ENCODE measurements at places on chromosomes 5 and 9. TPM values are rescaled to one million over a fixed set of nuclear protein-coding genes. Genes with fewer than 3 reads are reported as not detected.

The RANBP17 gene
- not detected for total RNA-seq

DNA sequence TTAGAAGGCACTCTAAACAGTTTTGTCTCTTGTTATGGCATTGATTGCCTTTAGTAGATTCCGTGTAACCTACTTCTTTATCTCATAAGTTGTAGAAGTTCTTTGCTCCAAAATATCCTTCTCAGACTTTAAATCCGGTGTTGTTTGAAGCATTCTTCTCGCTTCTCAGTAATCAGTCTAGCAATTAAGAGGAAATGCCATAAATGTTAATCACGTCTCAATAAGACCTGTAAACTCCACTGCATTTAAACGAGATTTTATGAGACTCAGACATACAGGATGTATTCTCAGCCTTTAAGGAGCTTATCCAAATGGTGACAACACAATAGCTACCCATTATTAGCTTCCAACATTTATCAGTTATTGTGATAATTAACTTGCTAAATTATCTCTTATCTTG is 7.7 kb upstream of the C5 start:
- H3K27me3 ChIP-seq = peaks cover 5% of the 10 kb centered on the region
- H3K4me1 ChIP-seq = peaks cover 9% of the 10 kb centered on the region
- H3K27ac ChIP-seq = no peak overlapping the region
- no peak overlapping the region for H3K4me3 ChIP-seq

The PDE6A gene
- total RNA-seq = 0.05 TPM

GRCh38 chr5:139021346-139021745 is 146.2 kb upstream of the LRRTM2 start:
- DNase-seq = no peak
- peaks cover 3% of the 10 kb centered on the region for H3K36me3 ChIP-seq
- no peak overlapping the region for H3K27ac ChIP-seq
- H3K4me3 ChIP-seq = no peak overlapping the region
- H3K27me3 ChIP-seq = no peaks in the 10 kb centered on the region
- peaks cover under 1% of the 10 kb centered on the region for H3K4me1 ChIP-seq

GRCh38 chr5:116765441-116765840 is 190.8 kb upstream of the SEMA6A start:
- no peak overlapping the region for H3K27ac ChIP-seq
- no peak overlapping the region for H3K4me3 ChIP-seq
- no peaks in the 10 kb centered on the region for H3K27me3 ChIP-seq
- H3K36me3 ChIP-seq = no peaks in the 10 kb centered on the region
- no peak for DNase-seq

DNA sequence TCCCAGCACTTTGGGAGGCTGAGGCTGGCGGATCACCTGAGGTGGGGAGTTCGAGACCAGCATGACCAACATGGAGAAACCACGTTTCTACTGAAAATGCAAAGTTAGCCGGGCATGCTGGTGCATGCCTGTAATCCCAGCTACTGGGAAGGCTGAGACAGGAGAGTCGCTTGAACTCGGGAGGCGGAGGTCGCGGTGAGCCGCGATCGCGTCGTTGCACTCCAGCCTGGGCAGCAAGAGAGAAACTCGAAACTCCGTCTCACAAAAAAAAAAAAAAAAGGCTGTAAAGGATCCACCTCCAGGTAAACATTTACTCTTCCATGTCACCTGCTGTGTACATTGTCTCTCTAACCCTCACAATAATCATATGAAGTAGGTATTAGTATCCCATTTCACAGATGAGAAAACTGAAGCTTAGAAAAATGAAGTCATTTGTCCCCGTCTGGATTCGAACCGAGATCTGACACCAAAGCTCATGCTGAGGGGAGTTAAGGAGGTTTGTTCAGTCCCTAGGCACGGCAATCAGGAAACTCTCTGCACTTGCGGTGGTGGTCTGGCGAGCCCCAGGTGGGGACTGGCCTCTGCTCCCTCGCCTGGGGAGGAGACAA is 494 bp upstream of the DOCK2 start:
- H3K36me3 ChIP-seq = peaks cover 34% of the 10 kb centered on the region
- peaks cover 45% of the 10 kb centered on the region for H3K4me1 ChIP-seq
- DNase-seq = no peak
- H3K27ac ChIP-seq = peak overlapping the region; percentile 93
- peak overlapping the region; percentile 96 for H3K4me3 ChIP-seq

- no peak for DNase-seq
- H3K36me3 ChIP-seq = no peaks in the 10 kb centered on the region
- H3K27me3 ChIP-seq = no peaks in the 10 kb centered on the region
- no peak overlapping the region for H3K4me3 ChIP-seq
- no peaks in the 10 kb centered on the region for H3K4me1 ChIP-seq
- no peak overlapping the region for H3K27ac ChIP-seq
Measured at GRCh38 chr5:121628783-121629182, 222.9 kb upstream of the FTMT start.

GRCh38 chr9:96171728-96172127 is 130.2 kb downstream of the HSD17B3 start:
- H3K4me1 ChIP-seq = no peaks in the 10 kb centered on the region
- no peak overlapping the region for H3K27ac ChIP-seq
- no peaks in the 10 kb centered on the region for H3K36me3 ChIP-seq

GRCh38 chr9:90198956-90199355 is 443.7 kb downstream of the DIRAS2 start:
- no peak for DNase-seq
- no peaks in the 10 kb centered on the region for H3K4me1 ChIP-seq
- H3K27me3 ChIP-seq = peaks cover 6% of the 10 kb centered on the region
- no peaks in the 10 kb centered on the region for H3K36me3 ChIP-seq

DNA sequence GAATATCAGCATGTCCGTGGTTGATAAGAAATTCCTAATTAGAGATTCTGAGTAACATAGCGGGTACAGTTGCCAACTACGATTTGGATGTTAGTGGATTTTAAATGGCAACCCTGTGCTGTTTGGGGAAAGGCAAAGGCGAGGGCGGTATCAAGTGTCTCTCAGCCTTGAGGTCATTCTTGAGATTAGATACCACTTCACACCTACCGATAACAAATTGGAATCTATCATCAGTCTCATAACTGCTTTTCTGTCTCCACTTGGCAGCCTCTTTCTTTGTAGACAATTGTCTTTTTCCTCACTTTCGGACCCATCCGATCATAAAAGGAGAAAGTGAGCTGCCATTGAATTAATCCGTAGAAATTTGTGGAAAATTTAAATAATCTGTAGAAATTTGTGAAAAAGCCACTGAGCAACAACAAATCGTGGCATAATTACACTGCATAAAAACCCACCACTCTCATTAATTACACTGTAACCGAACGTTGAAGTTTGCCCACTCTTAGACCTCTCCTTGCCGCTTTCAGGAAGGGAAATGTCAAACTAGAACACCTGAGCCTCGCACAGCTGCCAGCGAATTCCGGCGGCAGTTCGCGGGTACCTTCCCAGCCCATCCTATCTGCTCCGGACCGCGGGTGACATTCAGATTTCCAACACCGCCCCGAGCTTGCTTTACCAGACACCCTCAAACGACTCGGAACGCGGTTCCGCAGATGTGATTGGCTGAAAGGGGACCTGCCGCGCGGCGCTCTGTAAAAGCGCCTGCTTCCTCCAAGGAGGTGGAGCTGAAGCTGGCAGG is 849 bp upstream of the RGMB start:
- DNase-seq = peak; percentile 51
- H3K27me3 ChIP-seq = peaks cover 54% of the 10 kb centered on the region
- H3K27ac ChIP-seq = no peak overlapping the region
- peaks cover 56% of the 10 kb centered on the region for H3K4me1 ChIP-seq

The EIF4E1B gene
- not detected for total RNA-seq

GRCh38 chr9:132756214-132756845 is 86.1 kb downstream of the GTF3C4 start:
- peaks cover 6% of the 10 kb centered on the region for H3K27me3 ChIP-seq
- no peaks in the 10 kb centered on the region for H3K36me3 ChIP-seq
- H3K4me1 ChIP-seq = no peaks in the 10 kb centered on the region

GRCh38 chr9:16450578-16450977 is 419.9 kb downstream of the BNC2 start:
- peaks cover 2% of the 10 kb centered on the region for H3K36me3 ChIP-seq
- H3K4me1 ChIP-seq = no peaks in the 10 kb centered on the region

The C5orf52 gene
- not detected for total RNA-seq

GRCh38 chr5:95426227-95426626 is 35.1 kb downstream of the FAM81B start:
- H3K4me3 ChIP-seq = no peak overlapping the region
- H3K36me3 ChIP-seq = no peaks in the 10 kb centered on the region
- H3K27ac ChIP-seq = no peak overlapping the region
- no peaks in the 10 kb centered on the region for H3K27me3 ChIP-seq

The NPR3 gene
- 0.25 TPM for total RNA-seq

GRCh38 chr5:35478856-35479682 is 138.6 kb upstream of the SPEF2 start:
- H3K36me3 ChIP-seq = peaks cover 6% of the 10 kb centered on the region
- H3K27ac ChIP-seq = peak overlapping the region; percentile 89
- peak overlapping the region; percentile 78 for H3K4me3 ChIP-seq
- peak; percentile 2 for DNase-seq
- peaks cover 9% of the 10 kb centered on the region for H3K4me1 ChIP-seq

DNA sequence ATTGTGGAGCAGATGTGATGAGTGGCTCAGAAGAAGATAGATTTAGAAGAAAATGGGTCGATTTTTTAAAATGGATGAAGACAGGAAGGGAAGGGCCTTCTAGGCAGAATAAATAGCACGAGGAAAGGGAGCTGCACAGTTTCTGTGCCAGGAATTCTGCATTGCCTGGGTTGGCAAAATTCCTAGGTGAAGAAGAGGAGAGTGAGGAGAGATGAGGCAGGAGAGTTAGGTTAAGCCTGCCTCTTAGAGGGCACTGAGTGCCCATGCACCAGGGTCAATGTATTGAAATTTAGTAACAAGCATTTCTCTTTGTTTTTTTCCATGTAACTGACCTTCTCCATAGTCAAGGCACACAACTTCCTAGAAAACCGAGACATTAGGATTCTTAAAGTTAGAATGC is 159.5 kb downstream of the YTHDC2 start:
- H3K36me3 ChIP-seq = peaks cover 3% of the 10 kb centered on the region
- DNase-seq = no peak
- no peaks in the 10 kb centered on the region for H3K27me3 ChIP-seq
- no peaks in the 10 kb centered on the region for H3K4me1 ChIP-seq
- H3K27ac ChIP-seq = no peak overlapping the region

GRCh38 chr9:115596021-115596745 is 478.2 kb upstream of the TNC start:
- no peak for DNase-seq
- peaks cover 25% of the 10 kb centered on the region for H3K27me3 ChIP-seq
- H3K4me1 ChIP-seq = no peaks in the 10 kb centered on the region
- H3K4me3 ChIP-seq = no peak overlapping the region
- H3K36me3 ChIP-seq = no peaks in the 10 kb centered on the region
- H3K27ac ChIP-seq = no peak overlapping the region

The WNT8A gene
- total RNA-seq = not detected

The IPPK gene
- total RNA-seq = 12.2 TPM

DNA sequence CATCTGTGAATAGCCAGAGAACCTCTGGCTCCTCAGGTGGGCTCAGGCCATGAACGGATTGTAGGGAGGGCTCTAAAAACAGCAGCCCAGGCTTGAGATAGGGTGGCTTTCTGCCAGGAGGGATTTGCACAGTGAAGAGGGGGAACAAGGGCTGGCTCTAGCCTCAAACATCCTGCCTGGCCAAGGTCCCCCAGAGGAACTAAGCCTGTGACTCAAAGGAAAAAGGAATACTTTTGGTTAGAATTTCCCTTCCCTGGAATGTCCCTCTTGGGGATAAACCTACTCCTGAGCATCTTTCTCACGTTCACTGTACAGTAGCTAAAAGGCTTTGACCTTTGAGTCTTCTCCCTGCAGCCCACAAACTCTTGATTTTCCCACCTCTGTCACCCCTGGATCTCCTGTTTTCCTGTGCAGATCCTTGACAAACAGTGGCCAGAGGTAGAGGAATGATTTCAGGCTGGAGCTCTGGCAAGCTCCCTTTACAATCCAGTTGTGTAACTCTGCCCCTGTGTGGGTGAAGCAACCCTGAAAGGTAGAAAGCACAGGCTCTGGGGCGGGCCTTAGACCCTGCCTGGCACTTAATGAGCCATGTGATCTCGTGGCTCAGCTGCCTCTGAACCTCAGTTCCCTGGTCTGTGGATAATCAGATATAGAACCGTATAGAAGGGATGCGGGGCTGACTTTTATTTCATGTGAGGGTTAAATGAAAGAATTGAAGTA is 17.4 kb downstream of the SEC61B start:
- no peak overlapping the region for H3K4me3 ChIP-seq
- no peaks in the 10 kb centered on the region for H3K27me3 ChIP-seq
- peaks cover 55% of the 10 kb centered on the region for H3K4me1 ChIP-seq

The THBS4 gene
- 4.7 TPM for total RNA-seq

The RC3H2 gene
- total RNA-seq = 35.6 TPM

The TMC1 gene
- 0.43 TPM for total RNA-seq

DNA sequence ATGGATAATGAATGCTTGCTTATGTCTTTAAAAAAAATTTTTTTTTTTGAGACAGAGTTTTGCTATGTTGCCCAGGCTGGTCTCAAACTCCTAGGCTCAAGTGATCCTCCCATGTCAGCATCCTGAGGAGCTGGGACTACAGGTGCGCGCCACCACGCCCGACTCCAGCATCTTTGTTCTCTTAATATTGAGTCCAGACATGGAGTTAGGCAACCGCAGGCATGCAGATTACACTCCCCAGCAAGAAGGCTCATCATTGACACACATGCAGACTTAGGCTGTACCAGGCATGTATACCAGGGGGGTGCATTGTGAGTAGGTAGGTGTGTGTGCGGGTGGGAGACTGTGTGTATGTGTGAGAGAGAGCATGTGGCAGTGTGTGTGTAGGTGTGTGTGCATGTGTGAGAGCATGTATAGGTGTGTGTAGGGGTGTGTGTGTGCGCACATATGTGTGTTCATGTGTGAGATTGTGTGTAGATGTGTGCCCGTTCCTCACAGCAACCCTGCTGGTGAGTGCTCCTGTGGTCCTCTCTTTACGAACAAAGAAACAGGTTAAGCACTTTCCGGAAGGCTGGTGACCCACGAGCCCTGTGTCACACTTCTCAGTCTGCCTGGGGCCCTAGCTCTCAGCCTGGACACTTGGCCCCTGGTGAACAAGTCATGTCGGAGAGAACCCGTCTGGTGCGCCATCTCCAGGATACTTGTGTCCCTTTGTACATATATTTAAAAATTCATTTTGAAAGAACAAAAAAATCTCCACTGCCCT is 6.2 kb downstream of the OBP2B start:
- H3K4me1 ChIP-seq = peaks cover 7% of the 10 kb centered on the region
- peaks cover 13% of the 10 kb centered on the region for H3K27me3 ChIP-seq
- H3K36me3 ChIP-seq = no peaks in the 10 kb centered on the region
- no peak overlapping the region for H3K4me3 ChIP-seq

The PCDHGA10 gene
- 0.12 TPM for total RNA-seq

GRCh38 chr9:74132986-74133385 is 364.1 kb upstream of the RORB start:
- no peaks in the 10 kb centered on the region for H3K27me3 ChIP-seq
- DNase-seq = no peak
- no peaks in the 10 kb centered on the region for H3K36me3 ChIP-seq
- H3K4me3 ChIP-seq = no peak overlapping the region
- no peaks in the 10 kb centered on the region for H3K4me1 ChIP-seq
- H3K27ac ChIP-seq = no peak overlapping the region

The FGD3 gene
- total RNA-seq = 72.9 TPM

GRCh38 chr5:11504886-11505193 is 399.4 kb downstream of the CTNND2 start:
- no peak overlapping the region for H3K4me3 ChIP-seq
- DNase-seq = no peak
- no peak overlapping the region for H3K27ac ChIP-seq
